Mesothelial cell of epicardium (in vitro differentiated cells): ENCODE measurements at places on chromosomes 2 and 18.

DNA sequence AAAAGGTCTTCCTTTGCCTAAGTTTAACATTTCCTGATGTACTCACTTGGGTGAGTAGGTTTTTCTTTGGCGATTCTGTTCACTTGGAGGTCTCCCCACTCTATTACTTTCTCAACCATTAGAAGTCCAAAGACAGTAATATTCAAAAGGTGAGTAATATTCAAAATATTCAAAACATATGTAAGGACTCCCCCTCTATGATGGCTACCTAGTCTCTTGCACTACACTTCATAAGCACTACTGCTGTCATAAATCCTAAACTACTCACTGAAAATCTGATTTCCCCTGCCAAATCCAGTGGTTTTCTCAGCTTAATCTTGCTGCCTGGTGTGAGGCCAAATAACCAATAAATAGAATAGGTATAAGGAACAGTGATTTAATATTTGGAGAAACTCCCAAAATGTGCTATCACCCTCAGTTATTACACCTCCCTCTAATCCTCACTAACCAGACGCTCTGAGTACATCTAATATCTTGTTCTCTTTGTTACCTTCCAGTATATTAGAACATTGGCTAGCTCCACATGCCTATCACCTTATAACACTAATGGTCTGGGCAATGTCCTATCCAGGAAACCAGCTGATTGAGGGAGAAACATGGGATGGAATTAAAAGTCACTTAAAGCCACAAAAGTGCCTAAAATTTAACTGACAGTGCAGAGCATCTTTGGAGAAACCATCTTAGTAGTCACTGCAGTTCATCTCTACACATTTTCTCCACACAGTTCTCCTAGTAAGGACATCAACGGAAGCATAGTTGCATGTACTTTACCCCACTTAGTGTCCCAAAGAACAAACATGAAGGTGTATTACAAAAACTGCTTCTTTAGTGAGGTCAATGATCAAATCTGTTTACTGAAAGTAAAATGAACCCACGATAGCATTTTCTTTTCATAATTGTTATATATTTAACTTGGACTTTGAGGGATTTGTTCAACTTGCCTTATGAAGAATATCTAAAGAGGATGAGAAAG is 54.8 kb downstream of the MBD2 start:
- DNase-seq = no peak

DNA sequence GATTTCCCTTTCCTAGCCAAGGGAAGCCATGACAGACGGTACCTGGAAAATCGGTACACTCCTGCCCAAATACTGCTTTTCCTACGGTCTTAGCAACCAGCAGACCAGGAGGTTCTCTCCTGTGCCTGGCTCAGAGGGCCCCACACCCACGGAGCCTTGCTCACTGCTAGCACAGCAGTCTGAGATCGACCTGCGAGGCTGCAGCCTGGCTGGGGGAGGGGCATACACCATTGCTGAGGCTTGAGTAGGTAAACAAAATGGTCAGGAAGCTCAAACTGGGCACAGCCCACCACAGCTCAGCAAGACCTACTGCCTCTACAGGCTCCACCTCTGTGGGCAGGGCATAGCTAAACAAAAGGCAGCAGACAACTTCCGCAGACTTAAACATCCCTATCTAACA is 6.8 kb upstream of the CD207 start:
- no peak for DNase-seq

DNA sequence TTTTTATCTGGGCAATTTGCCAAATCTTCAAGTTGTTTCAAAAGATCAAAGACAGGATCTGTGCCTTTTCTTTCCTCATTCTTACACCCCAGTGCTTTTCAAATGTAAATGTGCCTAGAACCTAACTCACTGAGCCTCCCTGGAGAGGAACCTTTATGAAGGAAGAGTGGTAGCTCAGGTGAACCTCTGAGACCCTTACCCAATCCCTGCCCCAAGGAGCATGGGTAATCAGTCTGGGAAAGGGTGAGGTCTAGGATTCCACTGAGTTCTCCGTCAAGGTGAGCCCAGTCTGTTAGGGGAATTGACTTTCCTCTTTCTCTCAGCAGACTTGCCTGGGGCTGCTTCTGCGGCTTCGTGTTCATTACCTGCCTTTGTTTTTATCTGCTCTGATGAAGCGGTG is 88.1 kb upstream of the MAP4K4 start:
- no peak for DNase-seq

DNA sequence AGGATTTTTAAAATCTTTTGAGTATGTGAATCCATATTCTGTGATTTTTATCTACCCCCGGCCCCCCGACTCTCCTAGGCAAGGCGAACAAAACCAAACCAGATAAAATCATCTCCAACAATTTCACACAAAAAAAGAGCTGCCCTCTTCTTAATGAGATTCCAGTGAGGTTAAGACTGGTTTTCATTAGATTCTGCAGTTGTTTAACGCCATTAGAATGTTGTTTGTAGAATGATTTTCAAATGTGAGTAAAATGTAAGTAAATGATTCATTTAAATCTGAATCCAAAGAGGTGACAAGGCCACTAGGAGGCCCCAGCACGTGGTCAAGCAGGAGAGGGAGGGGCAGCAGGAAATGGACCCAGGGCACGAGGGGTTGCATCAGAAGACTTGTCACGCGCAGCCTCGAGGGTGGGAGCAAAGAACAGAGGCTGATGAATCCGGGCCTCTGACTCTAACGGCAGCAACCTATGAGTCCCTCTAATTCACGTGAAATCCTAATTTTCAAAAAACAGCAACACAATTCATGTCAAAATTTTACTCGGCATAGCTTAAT is 24.3 kb upstream of the KLHL29 start:
- peak; percentile 16 for DNase-seq

DNA sequence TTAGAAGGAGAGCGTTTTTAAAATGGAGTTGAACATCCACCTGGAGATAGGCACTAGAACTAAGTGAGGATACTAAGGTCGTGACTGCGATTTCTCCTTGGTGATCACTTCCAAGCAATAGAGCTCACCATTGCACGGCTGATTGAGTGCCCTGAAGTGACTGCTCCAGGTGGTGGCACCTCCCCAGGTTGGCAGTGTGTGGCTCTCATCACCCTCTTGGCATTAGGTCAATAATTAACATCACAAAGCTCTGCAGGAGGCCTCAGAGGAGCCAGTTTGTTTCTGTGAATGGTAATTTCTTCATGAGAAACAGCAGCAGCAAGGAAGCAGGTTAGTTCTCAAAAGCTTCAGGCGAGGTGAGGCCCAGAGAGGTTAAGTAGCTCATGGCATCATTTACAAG is 259.6 kb downstream of the CLIP4 start:
- DNase-seq = no peak

DNA sequence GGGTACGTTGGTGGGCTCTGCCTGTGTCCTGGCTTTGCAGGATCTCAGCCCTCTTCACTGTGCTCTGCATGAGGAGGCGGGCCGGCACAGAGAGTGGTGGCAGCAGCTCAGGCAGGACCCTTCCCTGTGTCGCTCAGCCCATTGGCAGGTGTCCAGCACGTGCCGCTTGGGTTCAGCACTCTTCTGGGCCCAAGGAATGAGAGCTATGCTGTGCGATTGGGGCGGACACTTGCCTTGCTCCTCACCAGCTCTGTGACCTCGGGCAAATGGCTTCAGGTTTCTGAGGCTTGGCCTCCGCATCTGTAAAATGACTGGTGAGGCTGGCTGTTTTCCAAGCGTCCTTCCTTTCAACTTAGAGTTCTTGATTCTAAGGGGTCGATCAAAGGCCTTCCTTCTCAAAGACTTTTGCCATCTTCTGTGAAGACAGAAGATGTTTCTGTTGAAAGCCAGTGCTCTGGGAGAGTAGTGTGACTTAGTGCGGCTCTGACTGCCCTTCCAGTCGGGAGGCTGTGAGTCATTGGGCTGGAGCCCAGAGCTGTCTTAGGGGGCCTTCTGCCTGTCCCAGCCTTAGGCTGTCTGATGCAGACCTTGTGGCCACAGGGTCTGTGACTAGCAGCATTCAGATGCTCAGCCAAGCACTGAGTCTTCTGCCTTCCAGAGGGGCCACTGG is 35.6 kb downstream of the GLI2 start:
- DNase-seq = no peak

GRCh38 chr2:133415210-133415876 is 152.9 kb downstream of the NCKAP5 start:
- DNase-seq = no peak

DNA sequence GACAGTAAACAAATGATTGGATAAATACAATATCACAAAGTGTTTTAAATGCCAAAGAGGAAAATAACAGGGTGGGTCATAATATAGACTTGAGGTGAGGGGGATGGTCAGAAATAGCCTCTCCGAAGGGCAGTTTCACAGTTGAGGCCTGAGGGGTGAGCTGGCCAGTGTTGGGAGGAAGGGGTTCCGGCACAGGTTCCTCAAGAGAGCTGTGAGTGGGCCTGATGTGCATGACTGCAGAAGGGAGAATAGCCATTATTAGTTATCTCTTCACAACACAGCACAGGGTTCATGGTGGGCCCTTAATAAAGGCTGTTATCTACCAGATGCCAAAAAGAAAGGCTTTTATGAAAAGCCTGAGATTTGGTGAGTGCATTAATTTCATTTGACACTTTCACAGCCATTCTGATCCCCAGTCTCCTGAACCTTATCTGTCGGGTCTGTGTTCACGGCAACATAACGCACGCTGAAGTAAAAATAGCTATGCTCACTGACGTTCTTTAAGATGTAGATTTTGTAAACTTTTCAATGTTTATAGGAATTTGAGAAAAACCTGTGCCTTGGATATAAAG is 39.6 kb downstream of the POLR1A start:
- DNase-seq = no peak

DNA sequence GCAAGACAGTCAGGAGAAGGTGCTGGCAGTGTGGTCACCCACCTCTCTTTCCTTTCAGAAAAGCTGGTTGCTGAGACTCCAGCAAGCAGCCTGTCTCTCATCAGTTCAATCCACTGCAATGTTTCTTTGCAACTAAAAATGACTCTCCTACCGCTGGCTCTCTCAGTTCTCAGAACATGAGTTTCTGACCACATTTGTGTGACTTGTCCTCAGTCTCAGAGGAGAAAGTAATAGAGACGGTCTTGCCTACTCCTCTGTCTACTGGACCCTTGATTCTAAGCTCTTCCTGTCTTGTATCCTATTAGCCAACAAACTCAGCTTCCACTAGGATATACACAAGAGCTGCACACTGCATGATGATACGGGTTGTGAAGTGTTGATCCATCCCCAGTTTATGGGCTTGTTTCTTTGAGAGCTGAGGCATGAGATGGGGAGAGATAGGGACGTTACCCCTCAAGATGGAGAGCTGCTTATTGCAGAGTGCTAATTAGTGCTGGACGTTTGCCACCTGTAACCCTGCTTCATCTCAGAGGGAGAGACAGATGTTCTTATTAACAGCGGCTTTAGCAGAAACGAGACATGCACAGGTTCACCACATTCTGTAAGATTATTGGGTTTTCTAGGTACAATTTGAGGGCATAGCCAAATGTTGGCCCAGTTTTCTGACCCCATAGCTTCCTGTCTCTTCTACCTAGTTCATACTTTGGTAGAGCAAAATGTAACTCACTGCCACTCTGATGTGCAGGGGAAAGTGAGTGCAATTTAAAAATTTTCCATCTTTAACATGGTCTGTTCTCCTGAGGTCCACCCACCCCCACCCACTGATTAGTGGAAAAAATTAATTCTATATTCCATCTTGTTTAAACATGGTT is 32.4 kb upstream of the YWHAQ start:
- no peak for DNase-seq

- DNase-seq = no peak
Measured at GRCh38 chr2:28581312-28581711, 85.5 kb downstream of the PLB1 start.
